ENCODE measurements at places on chromosomes 7 and 10.

DNA sequence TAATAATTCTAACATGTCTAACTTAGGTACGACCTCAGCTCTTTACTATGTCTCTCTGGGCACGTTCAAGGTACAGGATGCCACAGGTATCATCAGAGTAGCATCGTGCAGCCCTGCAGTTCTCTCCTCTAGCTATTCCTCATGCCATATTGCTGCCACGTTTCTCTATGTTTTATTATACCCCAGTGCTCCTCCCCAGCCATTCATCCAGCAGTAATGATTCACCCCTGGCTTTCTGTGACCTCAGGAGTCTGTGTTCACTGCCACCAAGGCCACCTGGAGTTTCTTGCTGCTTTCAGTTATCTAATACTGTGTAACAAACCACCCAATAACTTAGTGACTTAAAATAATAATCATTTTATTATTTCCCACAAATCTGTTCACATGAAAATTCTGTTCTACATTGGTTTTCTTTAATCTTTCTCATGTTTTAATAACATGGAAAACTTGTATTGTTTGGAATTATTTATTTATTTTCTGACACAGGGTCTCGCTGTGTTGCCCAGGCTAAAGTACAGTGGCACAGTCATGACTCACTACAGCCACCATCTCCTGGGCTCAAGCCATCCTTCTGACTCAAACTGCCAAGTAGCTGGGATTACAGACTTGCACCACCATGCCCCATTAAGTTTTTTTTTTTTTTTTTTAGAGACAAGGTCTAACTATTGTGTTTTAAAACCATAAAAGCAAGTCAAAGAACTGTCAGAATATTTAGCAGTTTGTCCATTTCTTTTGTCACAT lies 21.8 kb downstream of the REEP3 start:
- DNase-seq, result no peak

DNA sequence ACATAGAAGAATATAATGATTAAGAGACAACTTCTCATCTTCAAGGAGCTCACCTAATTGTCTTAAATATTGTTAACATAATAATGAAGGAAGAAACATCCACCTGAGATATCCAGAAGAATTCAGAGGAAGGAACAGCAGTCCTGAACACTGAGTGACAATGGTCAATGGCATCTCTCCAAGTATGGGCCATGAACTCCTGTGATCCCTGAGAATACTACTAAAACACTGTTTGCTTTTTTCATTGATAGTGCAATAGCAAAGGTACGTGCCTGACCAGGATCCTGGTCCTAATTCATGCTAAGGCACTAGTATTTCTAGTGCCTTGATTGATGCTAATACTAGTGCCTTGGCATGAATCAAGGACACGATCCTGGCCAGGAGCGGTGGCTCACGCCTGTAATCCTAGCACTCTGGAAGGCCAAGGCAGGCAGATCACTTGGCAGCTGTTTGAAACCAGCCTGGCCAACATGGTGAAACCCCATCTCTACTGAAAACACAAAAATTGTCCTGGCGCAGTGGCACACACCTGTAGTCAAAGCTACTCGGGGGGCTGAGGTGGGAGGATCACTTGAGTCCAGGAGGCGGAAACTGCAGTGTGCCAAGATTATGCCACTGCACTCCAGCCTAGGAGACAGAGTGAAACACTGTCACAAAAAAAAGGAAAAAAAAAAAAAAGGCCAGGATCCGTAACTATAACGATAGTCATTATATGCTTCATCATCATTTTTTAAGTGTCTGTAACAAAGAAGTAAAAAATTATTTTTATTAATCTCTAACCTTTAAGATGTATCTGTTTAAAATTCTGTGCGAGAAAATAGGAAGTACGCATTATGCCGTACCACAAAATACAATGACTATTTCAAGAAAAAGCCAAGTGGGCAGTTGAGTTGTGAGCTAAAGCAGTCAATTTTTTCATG lies 49.1 kb downstream of the SRPK2 start:
- DNase-seq, result peak; percentile 52

GRCh38 chr7:123998921-123999320 lies 33.9 kb downstream of the TMEM229A start:
- DNase-seq, result no peak

- no peak for DNase-seq
These were observed 139.1 kb upstream of the SORCS3 start for GRCh38 chr10:104501864-104502579.

DNA sequence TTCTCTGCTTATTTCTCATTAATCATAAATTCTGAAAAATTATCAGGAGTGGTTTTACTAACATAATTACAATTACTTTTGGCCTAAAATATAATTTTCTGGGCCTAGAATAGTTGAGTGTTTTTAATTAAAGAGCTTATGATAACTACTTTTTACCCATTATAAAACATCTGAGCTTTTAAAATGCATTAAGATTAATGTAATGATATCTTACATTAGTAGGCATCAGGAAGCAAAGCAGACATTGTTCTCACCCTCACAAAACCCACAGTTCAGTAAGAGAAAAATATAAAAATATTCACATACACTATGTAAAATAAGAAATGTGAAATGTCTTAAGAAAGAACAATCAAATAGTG lies 443.7 kb upstream of the SEMA3A start:
- no peak for DNase-seq

DNA sequence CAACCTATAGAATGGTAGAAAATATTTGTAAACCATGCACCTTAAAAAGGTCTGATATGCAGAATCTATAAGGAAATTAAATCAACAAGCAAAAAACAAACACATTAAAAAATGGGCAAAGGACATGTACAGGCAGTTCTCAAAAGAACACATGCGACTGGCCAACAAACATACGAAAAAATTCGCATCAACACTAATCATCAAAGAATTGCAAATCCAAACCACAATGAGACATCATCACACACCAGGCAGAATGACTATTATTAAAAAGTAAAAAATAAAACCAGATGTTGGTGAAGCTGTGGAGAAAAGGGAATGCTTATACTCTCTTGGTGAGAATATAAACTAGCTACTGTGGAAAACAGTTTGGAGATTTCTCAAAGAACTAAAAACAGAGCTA lies 33.2 kb downstream of the TMEM229A start:
- DNase-seq, result no peak

DNA sequence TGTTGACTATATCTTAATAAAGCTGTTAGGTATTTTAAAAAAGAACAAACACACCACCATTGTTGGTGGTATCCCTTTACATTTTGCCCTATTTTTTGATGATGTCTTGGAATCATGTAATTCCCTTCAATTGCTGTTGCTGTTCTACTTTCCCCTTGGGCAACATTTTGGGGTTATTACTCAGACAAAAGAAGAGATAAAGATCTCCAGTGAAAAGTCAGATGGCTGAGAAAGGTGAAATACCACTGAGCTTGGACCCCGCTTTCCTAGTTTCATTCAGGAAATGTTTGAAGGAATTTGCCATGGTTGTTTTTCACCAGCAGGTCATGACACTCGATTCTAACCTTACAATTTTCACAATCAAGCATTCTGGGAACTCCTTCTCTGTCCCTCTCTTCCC lies 84.6 kb downstream of the MACC1 start:
- DNase-seq, result no peak

DNA sequence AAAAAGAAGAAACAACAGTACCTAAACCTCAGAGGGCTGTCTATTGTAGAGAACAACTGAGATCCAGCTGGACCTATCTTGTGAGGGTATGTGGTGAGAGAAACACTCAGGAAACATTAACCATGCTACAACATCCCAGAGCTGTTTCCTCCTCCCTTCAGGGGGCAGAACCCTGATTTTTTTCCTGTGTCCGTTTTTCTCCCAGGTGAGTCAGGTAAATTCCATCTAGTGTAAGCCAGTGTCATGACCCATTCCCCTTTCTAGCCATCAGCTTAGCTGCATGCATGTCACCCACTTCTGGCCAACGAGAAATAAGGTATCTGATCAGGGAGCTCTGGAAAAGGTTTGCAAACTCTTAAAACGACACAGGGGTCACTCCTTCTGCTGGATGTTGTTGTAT lies 103.8 kb downstream of the DNMBP start:
- no peak for DNase-seq

- DNase-seq, result no peak
These were observed 93.6 kb upstream of the MXI1 start for GRCh38 chr10:110113670-110114337.

DNA sequence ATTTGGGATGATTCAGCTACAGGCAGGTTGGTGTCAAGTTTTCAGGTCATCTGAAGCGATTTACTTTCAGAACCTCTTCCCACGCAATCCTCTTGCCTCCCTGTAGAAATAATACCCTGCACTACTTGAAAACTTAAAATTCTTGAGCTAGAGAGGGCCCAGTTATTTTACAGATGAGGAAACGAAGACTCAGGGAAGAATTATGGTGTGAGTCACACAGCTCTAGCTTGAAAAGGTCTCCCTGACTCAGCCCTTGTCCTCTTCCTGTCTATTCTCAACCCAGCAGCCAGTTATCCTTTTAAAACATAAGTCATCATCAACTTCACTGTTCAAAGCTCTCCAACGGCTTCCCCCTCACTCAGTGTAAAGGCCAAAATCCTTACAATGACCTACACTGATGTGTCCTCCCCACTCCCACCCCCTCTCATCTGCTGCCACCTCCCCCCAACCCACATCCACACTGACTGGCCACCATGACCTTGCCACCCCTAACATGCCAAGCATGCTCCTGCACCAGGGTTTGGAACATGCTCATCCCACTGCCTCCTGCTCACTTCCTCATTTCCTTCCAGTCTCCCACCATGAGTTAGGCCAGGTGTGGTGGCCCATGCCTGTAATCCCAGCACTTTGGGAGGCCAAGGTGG lies 3.4 kb downstream of the DNMBP start:
- peak; percentile 21 for DNase-seq

DNA sequence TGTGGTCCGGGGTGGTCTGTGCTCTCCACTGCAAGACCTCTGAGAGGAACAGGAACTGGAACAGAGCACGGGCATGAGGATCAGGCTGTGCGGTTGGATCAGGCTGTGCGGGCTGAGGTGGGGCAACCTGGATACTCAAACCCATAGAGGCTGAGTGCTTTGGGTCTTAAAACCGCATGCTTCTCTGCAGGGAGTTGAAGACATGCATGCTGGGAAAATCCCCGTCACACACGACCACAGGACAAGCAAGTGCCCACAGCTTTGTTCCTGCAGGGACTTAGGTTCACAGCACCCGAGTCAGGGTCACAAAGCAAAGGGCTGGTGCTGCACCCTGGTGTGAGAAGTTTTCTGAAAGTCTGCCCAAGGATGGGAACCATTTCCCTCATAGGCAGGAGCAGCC lies 221.2 kb downstream of the ZMYND11 start:
- no peak for DNase-seq

GRCh38 chr7:47710201-47710935 lies 128.5 kb upstream of the TNS3 start:
- DNase-seq, result no peak

DNA sequence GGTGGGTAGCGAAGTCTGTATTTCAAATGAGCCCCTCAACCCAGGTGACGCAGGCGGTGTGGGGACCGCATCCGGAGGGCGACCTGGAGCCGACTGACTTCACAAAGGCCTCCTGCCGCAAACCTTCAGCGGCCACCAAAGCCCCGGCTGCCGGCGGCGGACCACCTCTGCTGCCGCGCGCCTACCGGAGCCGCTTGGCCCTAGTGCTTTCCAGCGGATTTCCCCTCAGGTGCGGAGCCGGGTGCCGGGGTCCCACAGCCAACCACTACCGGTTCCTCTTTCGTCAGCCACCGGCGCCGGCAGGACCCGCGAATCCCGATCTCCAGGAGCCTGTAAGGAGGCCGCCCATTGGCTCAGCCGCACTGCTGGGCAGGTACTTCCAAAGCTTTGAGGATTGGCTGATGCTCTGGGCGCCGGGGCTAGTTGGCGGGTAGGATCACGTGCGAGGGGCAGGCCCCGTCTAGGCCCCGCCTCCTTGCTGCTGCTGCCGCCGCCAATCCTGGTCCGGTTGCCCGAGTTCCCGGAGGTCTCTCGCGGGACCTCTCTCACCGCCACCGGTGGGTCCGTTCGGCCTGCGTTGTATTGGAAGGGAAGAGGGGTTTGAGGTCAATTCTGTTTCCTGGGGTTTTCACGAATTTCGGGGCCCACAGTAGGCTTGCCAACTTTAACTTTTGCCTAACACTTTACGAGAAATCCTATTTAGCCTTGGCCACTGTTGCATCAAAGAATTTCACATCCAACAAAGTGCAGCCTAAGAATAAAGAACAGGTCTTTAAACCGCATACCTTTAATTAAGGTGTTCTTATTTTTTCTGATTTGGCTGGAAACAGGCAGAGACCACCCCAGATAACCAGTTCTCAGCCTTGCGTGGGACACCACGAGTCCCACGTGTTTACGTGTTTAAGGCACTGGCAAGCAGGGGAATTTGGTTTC lies at the start of gene GSTO2:
Gene GSTO2, plus strand, starts transcription at position 472 of the 933 bp plus-strand sequence. CDS start 5,732 bp downstream, outside the sequence.
- DNase-seq, result peak; percentile 99

- DNase-seq, result no peak
These were observed 20.7 kb upstream of the PRF1 start for GRCh38 chr10:70622981-70623844.

DNA sequence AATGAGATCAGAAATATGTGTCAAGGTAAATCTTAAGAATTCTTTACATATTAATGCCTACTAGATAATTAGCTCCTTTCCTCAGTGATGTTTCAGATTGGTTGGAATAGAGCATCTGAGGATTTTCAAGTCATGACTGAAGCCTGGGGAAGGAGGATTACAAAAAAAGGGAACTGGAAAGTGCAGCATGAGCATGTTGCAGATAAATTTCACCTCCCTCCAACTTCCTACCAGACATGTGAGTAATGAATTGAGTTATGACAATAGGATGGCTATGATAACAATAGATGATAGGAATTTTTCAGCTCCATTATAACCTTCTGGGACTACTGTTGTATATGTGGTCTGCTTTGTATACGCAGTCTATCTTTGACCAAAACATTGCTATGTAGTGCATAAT lies 104.2 kb upstream of the RAB18 start:
- DNase-seq, result no peak

- DNase-seq, result no peak
These were observed 103.4 kb downstream of the SDK1 start for GRCh38 chr7:3404501-3404900.

DNA sequence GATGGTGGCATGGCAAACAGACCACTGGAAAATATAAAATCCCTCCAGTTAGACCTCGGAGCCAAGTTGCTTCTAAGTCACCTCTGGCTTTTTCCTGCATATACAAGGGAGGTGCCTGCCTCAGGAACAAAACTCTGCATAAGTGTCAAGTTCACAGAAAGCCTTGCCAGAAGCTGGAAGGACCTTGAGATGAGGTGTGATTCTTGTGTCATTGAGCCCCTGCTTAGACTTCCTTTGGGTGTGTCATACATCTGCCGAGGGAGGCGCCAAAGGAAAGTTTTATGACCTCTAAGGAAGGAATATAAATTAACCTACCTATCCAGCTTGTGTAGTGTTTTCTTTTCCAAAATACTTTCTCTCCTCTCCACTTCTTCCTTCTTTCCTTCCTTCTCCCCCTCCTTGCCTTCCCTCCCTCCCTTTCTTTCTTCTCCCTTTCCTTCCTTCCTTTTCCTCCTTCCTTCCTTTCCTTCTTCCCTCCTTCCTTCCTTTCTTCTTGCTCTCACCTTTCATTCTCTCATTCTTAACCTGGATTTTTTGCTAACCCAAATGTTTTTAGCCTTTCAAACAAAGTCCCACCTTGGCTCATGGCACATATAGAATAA lies 75.2 kb downstream of the TRIL start:
- DNase-seq, result no peak

GRCh38 chr7:87543623-87544022 lies 57.1 kb downstream of the ABCB1 start:
- no peak for DNase-seq

Measured in G401 (cell line).